ENCODE measurements at places on chromosomes 12 and 14.

- H3K27me3 ChIP-seq: no peaks in the 10 kb centered on the region
- H3K4me1 ChIP-seq: no peaks in the 10 kb centered on the region
- no peak overlapping the region for H3K4me3 ChIP-seq
- DNase-seq: no peak
- H3K27ac ChIP-seq: no peak overlapping the region
- no peaks in the 10 kb centered on the region for H3K36me3 ChIP-seq
Measured at GRCh38 chr12:106000382-106001104, 138.2 kb downstream of the NUAK1 start.

GRCh38 chr14:74133833-74134481, 49.2 kb downstream of the LIN52 start:
- no peaks in the 10 kb centered on the region for H3K4me1 ChIP-seq
- no peaks in the 10 kb centered on the region for H3K36me3 ChIP-seq
- no peak for DNase-seq
- H3K27me3 ChIP-seq: no peaks in the 10 kb centered on the region
- no peak overlapping the region for H3K4me3 ChIP-seq
- no peak overlapping the region for H3K27ac ChIP-seq

GRCh38 chr12:113463746-113464451, 7.8 kb downstream of the LHX5 start:
- no peak overlapping the region for H3K27ac ChIP-seq
- peaks cover 39% of the 10 kb centered on the region for H3K27me3 ChIP-seq
- H3K36me3 ChIP-seq: no peaks in the 10 kb centered on the region
- DNase-seq: no peak

GRCh38 chr14:77043177-77043983, 14.9 kb upstream of the IRF2BPL start:
- no peak for DNase-seq
- H3K36me3 ChIP-seq: no peaks in the 10 kb centered on the region
- peaks cover 87% of the 10 kb centered on the region for H3K4me1 ChIP-seq
- H3K27ac ChIP-seq: peak overlapping the region; percentile 99
- H3K4me3 ChIP-seq: no peak overlapping the region

DNA sequence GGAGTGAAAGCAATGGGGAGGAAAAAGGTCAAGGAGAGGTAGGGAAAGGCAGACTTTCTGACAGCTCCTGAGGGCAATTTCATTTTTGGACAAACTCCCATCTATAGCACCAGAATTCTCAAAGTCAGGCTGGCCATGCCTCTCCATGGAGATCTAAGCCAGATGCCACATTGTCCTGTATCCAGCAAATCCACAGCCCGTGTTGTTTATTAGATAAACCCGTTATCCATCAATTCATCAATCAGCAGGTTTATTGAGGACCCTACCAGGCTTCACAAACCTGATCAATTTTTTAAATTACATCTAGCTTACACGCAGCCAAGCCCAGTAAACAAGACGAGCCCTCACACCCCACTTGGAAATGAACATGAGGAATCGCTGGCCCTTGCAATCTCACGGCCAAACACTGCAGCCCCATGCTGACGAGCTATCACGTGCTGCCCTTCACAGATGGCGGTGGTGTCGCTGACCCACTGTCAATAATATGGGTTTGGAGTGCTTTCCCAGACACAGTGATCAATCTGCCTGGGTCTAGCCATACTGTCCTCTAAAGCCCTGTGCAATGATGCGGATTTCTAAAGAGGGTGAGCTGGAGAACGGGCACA, 332.9 kb downstream of the DPF3 start:
- H3K27ac ChIP-seq: no peak overlapping the region
- H3K36me3 ChIP-seq: no peaks in the 10 kb centered on the region
- H3K27me3 ChIP-seq: no peaks in the 10 kb centered on the region
- no peaks in the 10 kb centered on the region for H3K4me1 ChIP-seq
- no peak overlapping the region for H3K4me3 ChIP-seq
- no peak for DNase-seq

GRCh38 chr12:87807086-87807485, 222.1 kb downstream of the C12orf50 start:
- no peaks in the 10 kb centered on the region for H3K27me3 ChIP-seq
- H3K4me1 ChIP-seq: no peaks in the 10 kb centered on the region
- no peaks in the 10 kb centered on the region for H3K36me3 ChIP-seq
- DNase-seq: no peak
- no peak overlapping the region for H3K4me3 ChIP-seq

- H3K27me3 ChIP-seq: no peaks in the 10 kb centered on the region
- DNase-seq: no peak
Measured at GRCh38 chr14:72680853-72681640, 212.9 kb downstream of the DPF3 start.

DNA sequence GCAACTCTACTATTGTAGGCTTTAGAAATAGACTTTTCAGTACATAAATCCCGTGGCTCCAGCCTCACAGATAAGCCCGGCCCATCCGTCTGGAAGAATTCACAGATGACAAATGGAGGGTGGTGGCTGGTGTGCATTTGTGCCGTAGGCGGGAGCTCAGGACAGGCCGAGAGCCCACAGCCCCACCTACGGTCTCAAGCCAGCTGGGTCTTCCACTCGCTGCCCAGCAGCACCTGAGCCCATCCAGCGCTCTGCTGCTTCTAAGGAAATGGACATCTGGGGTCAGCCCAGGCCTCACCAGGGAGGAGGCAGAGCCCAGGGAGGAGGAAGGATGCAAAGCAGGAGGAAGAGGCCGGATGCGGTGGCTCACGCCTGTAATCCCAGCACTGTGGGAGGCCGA, 72.8 kb downstream of the KIF26A start:
- no peak overlapping the region for H3K27ac ChIP-seq
- no peaks in the 10 kb centered on the region for H3K4me1 ChIP-seq
- no peaks in the 10 kb centered on the region for H3K36me3 ChIP-seq
- H3K27me3 ChIP-seq: no peaks in the 10 kb centered on the region

DNA sequence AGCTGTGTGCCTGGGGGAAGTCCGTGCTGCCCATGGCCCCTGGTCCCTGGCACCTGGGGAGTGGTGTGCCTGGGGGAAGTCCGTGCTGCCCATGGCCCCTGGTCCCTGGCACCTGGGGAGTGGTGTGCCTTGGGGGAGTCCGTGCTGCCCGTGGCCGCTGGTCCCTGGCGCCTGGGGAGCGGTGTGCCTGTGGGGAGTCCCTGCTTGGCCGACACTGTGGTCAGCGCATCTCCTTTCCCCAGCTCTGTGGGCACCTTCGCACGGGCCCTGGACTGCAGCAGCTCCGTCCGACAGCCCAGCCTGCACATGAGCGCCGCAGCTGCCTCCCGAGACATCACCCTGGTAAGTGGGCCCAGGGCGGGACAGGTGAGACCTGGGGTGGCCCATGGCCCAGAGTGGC, 14.5 kb upstream of the CRIP2 start:
- no peak overlapping the region for H3K27ac ChIP-seq
- no peak for DNase-seq
- H3K36me3 ChIP-seq: no peaks in the 10 kb centered on the region
- H3K4me1 ChIP-seq: no peaks in the 10 kb centered on the region
- H3K27me3 ChIP-seq: no peaks in the 10 kb centered on the region
- H3K4me3 ChIP-seq: no peak overlapping the region

- H3K36me3 ChIP-seq: no peaks in the 10 kb centered on the region
- no peak overlapping the region for H3K4me3 ChIP-seq
- no peaks in the 10 kb centered on the region for H3K27me3 ChIP-seq
- no peaks in the 10 kb centered on the region for H3K4me1 ChIP-seq
Measured at GRCh38 chr12:44930972-44931600, 55.0 kb upstream of the NELL2 start.

DNA sequence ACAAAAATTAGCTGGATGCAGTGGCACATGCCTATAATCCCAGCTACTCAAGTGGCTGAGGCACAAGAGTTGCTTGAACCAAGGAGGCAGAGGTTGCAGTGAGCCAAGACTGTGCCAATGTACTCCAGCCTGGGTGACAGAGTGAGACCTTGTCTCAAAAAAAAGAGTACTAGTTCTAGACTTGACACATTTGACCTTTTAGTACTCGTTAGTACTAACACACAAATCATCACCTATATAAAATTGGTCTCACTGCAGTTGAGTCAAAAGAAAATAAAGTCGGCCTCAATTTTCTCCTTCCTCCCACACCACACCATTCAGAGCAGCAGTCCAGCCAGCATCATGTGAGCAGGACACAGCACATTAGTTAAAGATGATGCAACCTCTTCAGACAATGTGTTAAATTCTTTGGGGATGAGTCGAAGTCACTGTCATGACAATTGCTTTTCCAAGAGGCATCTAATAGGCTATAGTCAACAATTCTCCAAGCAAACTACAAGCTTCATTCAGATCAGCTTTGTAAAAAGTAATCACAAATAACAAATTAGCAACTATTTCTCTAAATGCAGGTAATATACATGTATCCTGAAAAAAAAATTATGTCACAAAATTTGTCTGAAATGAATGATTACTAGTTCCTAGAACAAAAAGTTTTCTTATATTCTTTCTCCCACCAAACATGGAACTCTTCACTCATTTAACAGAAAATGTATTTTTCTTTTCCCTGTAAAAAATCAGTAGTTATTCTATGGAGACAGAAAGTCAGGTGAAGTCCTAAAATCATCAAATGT, 55.6 kb downstream of the CLIP1 start:
- H3K4me3 ChIP-seq: no peak overlapping the region
- H3K36me3 ChIP-seq: peaks cover 3% of the 10 kb centered on the region
- peak overlapping the region; percentile 83 for H3K27ac ChIP-seq
- peak; percentile 74 for DNase-seq
- peaks cover 48% of the 10 kb centered on the region for H3K4me1 ChIP-seq

DNA sequence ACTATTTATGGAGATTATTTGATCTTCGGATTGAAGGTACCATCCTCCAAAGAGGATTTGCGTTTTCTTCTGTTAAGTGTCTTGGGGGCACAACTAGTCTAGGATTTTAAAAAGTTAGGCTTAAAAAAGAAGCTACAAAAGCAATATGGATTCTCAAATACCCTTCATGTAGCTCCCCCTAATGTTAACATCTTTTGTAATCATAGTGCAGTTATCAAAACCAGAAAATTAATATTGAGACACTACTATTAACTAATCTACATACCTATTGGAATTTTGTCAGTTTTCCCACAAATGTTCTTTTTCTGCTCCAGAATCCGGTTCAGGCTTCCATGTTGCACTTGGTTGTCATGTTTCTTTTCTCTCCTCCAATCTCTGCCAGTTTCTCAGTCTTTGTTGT, 62.5 kb downstream of the BICDL1 start:
- H3K27me3 ChIP-seq: no peaks in the 10 kb centered on the region
- no peaks in the 10 kb centered on the region for H3K36me3 ChIP-seq
- no peak overlapping the region for H3K27ac ChIP-seq
- DNase-seq: no peak
- no peaks in the 10 kb centered on the region for H3K4me1 ChIP-seq
- no peak overlapping the region for H3K4me3 ChIP-seq

DNA sequence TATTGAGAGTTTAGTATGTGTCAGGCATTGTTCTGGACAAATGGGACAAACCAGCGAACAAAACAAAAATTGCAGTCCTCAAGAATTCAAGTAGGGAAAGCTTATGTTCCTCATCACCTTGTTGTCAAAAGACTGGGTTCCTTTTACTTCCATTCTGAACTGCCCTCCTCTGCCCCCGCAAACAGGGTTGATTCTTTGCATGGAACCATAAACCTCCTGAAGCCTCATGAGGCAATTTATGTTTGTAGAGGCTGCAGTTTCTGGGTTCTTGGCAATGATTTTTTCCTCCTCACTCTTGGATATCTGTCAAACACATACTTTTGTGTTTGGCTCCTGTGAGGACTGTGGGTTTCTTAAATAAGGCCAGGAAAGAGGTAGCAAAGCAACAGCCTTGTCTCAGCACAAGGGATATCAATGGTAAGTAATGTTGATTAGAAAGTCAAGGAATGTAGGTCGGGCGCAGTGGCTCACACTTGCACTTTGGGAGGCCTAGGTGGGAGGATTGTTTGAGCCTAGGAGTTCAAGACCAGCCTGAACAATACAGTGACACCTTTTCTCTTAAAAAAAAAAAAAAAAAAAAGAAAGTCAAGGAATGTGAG, 13.9 kb downstream of the COPZ1 start:
- H3K27me3 ChIP-seq: no peaks in the 10 kb centered on the region
- no peaks in the 10 kb centered on the region for H3K4me1 ChIP-seq
- no peak overlapping the region for H3K4me3 ChIP-seq
- DNase-seq: no peak
- H3K27ac ChIP-seq: no peak overlapping the region

DNA sequence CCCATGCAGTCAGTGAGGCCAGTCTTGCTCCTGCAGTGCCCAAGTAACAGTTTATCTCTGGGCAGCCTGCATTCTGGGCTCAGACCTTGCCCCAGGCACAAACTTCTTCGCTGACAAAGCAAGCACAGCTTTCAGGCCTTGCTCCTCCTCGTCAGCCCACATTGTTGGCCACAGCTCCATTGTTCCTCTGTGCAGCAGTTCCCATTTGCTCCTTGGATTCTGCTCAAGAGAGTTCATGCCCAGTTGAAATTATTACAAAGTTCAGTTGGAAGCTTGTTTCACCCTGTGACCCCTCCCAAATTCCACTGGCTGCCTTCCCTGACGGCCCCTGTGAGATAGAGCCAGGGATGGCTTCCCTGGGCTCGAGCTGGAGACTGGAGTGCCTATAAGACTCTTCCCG, 163.4 kb upstream of the DDHD1 start:
- no peaks in the 10 kb centered on the region for H3K36me3 ChIP-seq
- no peak overlapping the region for H3K4me3 ChIP-seq
- H3K27me3 ChIP-seq: no peaks in the 10 kb centered on the region

DNA sequence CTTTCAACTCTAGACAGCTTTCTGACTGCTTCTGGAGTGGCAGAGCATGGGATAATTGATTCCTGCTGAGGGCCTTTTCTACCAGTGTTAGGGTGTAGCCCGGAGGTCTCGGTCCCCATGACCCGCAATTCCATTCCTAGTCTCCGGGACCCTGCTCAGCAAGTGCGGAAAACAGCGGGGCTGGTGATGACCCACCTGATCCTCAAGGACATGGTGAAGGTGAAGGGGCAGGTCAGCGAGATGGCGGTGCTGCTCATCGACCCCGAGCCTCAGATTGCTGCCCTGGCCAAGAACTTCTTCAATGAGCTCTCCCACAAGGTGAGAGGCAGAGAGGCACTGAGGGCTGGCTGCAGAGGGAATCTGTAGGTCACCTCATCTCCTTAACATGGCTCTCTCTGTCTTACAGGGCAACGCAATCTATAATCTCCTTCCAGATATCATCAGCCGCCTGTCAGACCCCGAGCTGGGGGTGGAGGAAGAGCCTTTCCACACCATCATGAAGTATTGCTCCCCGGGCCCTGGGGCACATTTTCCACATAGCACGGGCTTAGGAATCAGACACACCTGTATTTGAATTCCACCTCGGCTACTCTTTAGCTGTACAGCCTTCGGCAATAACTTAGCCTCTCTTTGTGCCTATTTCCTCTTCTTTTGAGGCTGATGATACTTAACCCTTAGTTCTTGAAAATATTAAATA, 5.6 kb upstream of the GAPDH start:
- no peak overlapping the region for H3K27ac ChIP-seq
- H3K4me1 ChIP-seq: peaks cover 15% of the 10 kb centered on the region
- no peak for DNase-seq
- no peaks in the 10 kb centered on the region for H3K27me3 ChIP-seq
- H3K36me3 ChIP-seq: peaks cover 18% of the 10 kb centered on the region
- H3K4me3 ChIP-seq: no peak overlapping the region

GRCh38 chr14:27164139-27164538, 566.3 kb upstream of the NOVA1 start:
- H3K27ac ChIP-seq: no peak overlapping the region
- H3K27me3 ChIP-seq: no peaks in the 10 kb centered on the region
- no peaks in the 10 kb centered on the region for H3K36me3 ChIP-seq
- DNase-seq: no peak
- no peaks in the 10 kb centered on the region for H3K4me1 ChIP-seq
- H3K4me3 ChIP-seq: no peak overlapping the region

GRCh38 chr12:115337693-115338543, 653.9 kb upstream of the TBX3 start:
- no peak overlapping the region for H3K4me3 ChIP-seq
- no peak overlapping the region for H3K27ac ChIP-seq
- no peaks in the 10 kb centered on the region for H3K36me3 ChIP-seq
- no peak for DNase-seq
- H3K27me3 ChIP-seq: no peaks in the 10 kb centered on the region

Measured in Panc1 (cell line).